T-helper 1 cell (primary cell): ENCODE measurements at places on chromosomes 2 and 18.
A peak's percentile ranks its signal among the peaks of the same experiment; 100 is the strongest.

GRCh38 chr18:74760436-74760835 lies 162.8 kb downstream of the ZNF407 start:
- no peak for DNase-seq

DNA sequence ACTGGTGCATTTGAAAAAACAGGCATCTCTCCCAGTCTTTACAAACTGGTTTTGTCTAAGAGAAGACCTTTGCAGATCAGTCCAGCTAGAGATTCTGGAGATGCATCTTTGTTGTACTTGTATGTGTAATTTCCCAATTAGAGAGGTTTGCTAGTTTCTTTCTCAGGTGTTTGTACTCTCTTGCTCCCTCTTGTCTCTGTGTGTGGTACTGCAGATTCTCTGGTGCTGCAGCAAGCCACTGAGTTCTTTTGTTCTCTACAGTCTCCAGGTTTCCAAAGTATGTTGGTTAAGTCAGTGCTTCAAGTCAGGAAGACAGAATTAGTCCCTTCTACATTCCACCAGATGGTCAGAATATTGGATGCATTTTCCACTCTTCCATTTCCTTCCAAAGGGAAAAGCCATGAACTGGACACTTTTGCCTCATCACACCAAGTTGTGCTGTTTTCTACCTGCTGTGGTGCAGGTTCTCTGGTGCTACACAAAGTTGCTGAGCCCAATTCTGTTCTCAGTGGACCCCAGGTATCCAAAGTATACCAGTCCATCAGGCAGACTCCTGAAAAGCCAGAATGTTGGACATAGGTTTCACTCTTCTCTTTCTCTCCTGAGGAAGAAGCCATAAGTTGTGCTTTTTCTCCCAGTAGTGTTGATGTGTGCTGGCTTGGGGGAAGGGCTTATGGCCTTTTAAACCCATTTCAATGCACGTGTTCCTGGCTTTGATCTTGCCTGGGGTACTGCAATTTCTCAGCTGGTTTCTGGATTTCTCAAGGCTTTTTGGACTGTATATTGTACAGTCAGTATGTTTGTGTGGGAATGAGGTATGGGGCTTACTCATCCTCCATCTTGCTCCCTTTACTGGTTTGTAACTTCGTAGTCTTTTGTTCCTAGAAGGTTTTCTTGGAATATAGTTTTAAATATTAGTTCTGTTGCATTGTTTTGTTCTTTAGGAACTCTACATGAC lies 29.8 kb downstream of the EPC2 start:
- peak; percentile 39 for DNase-seq

DNA sequence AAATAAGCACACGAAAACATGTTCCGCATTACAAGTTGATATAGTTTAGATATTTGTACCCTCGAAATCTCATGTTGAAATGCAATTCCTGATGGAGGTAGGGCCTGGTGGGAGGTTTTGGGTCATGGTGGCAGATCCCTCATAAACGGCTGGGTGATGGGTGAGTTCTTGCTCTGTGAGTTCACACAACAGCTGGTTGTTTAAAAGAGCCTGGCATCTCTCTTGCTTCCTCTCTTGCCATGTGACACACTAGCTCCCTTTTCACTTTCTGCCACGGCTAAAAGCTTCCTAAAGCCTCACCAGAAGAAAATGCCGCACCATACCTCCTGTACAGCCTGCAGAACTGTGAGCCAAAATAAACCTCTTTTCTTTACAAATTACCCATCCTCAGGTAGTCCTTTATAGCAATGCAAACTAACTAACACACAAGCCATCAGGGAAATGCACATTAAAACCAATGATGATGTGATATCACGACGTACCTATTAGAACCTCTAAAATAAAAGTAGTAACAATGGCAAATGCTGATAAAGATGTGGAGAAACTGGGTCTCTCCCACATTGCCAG lies 188.5 kb downstream of the ANAPC1 start:
- DNase-seq = no peak

DNA sequence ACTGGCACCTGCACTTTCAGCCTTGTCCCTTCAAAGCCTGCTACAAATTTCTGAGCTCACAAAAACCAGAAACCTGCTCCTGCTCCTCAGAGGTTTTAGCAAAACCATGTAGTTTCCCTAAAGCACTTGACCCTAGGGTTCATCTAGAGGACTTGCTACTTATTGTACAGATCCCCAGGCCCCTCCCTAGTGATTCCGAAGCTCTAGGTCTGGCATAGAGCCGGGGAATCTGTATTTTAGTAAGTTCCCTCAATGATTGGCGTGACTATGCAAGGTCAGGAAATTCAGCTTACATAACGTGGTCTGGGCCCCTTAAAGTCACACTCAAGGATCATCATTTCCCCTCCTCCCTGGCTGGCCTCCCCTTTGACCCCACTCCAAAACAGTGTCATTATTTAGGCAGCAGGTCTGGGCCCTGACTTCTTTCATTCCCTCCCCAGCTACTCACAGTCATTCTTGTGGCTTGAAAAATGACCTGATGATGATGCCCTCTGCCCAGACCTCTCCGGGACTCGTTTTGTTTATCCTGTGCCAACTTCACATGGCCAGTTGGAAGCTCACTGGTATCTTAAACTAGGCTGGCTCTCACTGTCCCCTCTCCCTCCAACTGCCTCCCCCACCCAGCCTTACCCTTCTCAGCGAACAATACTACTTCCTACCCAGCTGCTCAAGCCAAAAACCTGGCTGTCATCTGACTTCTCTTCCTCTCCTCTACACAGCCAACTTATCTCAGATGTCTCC lies 36.0 kb downstream of the WDFY1 start:
- DNase-seq = no peak

- DNase-seq = no peak
Observed at GRCh38 chr2:128925631-128926030, 607.0 kb upstream of the HS6ST1 start.

DNA sequence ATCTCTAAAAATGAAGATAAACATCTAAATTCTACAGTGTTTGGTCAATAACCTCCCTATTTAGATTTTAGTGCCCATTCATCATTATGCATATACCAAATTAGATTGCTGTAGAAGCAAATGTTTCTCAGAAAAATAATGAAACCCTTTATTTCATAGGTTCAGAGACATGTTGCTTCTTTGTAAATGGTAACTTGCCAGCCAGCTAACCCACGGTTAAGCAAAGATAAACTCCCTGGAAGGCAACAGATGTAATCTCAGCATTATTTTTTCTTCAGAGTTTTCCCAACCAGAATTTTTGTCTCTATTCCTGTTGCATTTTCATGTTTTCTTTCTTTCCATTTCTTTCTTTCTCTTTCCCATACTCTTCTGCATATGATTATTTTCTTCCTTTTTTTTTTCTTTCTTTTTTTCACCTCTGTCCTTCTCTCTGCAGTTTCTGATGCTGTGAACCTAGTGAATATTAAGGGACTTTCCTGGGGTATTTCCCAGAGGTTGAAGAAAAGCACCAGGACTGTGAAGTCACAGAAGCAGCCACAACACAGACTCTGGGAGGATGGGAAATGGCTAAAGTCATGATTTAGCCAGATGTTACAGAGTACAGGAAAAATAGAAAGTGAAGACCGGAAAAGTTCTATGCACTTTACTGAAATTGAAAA lies 50.0 kb upstream of the DSG1 start:
- no peak for DNase-seq

DNA sequence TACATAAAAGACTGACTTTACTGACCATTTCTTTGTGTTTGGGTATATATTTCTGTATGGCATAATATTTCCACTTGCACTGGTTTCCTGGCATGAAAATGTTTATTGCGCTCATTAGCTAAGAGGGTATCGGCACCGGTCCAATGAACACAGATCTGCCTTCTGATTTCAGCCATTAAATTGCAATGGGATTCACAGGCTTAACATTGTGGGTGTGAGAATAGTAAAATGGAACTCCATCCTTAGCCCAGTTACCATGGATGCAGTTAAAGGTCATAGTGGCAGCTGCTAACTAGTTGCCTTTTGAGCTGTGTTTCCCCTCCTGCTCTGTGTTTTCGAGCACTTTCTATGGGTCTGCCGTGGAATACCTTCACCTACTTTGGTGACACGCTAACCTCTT lies 352.6 kb upstream of the POU3F3 start:
- no peak for DNase-seq

- no peak for DNase-seq
Observed at GRCh38 chr2:29729401-29729800, 192.0 kb downstream of the ALK start.

DNA sequence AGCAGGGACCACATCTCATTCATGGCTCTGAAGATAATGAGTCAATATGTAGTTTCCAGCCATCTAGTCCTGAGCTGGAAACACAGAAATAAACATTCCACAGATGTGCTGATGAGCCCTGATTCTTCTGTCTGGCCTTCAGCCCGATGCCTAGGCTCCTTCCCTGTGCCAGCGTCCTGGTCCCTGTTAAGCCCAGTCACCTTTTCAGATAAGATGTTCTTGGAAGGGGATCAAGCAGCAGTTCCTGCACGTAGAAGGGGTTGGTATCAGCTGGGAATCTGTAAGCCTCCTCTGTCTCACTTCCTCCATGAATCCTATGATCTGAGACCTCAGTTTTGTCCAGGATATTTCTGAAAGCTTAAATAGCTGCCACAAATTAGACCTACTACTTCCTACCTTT lies 149.3 kb downstream of the TTC32 start:
- no peak for DNase-seq

GRCh38 chr18:48719974-48720654 lies 181.3 kb downstream of the CTIF start:
- DNase-seq = no peak

DNA sequence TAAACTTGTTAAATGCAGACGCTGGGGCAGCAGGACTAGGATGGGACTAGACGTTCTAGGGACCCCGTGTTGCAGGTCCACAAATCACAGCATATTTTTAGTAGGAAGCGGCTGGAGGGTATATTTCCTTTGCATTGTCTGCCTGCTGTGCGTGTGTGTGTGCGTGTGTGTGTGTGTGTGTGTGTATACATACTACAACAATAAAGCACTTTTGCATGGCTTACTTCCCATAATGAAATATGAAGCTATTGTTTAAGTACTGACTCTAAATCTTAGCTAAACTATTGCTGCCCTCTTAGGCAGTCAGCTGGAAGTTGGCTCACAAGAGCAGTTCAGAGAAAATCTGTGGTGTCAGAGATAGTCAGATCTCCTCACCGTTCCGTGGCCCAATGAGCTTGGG lies 133.4 kb downstream of the CABLES1 start:
- DNase-seq = no peak

DNA sequence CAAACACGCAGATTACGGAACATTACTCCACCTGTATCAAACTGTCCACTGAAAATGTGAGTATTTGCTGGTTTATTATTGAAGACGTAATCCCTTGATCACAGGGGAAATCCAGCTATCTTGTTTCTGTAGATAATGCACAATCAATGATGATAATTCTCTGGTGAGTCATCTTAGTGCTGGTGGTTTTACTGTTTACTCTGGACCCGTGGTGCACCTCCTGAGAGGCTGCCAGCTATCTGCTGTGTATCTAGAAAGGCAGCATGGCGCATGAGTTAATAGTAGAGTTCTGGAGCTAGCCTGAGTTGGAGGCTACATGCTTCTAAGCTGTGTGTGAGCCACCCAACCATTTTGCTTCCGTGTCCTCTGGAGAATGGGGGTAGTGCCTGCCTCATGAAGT lies 6.5 kb downstream of the NCAPH start:
- DNase-seq = no peak

DNA sequence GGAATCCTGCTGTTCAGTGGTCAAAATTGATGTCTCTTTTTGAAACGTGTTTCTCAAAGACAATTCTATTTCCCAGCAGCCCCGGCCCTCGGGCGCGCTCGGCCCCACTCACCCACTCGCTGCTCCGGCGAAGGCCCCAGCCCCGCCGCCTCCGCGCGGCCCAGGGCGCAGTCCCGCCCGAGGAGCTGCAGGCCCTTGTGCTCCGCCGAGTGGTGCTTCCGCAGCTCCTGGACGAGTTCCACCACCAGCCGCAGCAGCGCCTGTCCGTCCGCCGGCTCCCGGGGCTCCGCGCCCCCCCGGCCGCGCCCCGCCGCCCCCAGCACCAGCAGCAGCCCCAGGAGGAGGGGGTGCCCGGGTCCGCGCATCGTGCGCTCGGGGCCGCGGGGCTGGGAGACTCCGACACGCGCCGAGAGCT lies 413 bp downstream of the ALKAL2 start:
- no peak for DNase-seq

- no peak for DNase-seq
Observed at GRCh38 chr2:64876137-64876647, 113.0 kb upstream of the SLC1A4 start.

GRCh38 chr2:74253971-74254310 lies 55.5 kb downstream of the MTHFD2 start:
- no peak for DNase-seq

DNA sequence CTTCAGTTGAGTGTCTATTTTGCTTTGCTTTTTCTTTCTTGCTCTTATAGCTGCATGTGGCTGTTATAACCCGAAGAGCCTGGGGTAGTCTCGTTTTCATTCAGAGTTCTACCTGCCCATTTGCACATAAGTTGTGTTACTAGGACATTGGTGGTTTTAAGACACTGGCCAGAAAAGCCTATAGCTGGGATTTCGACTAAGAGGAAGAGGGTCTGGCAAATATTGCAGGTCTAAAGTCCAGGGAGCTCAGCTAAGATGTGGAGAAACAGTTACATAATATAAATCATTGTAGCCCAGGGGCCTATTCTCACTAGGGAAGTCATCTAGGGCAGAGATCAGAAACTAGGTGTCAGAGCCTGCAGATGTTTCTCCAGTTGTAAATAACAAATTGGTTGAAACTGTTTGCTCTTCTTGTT lies 120.8 kb downstream of the BABAM2 start:
- DNase-seq = no peak

DNA sequence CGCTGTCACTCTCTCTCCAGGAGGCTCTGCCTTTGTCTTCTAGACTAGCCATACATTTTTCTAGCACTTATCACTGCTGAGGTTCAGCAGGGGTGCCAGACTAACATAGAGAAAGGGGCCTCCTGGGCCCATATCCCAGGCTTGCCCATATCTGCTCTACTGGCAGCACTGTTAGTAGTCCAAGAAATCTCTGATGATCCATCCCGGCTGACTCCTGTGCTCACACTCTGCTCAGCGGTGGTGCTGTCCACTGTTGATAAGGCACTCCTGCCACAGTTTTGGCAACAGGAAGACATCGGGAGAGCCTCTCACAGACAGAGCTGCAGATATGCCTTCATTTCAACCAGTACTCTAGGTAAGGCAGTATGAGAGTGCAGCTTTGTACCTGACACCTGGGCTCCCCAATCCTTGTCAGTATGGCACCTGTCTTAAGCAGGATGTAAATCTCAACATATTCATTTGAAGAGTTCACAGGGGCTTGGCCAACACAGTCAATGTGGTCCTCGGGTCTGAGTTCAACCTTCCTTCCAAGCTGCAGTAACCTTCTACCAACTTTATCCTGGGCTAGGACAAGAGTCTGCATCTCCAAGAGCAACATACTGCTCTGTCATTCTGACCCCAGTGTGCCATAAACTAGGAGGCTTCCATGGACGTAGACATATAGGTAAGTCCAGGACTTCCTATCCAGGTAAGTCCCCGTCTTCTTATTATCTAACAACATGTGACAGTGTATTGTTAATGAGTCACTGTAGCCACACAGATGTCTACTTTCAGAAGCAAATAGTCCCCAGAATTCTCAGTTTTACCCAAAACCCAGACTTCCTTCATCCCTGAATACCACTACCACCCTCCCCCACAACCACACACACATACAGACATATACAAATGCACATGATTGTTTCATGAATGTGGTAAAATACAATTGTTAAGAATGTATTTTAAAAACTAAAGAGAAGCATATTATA lies 16.2 kb downstream of the KLF7 start:
- DNase-seq = no peak
